ENCODE measurements at places on chromosomes 1 and 21.
A peak's percentile ranks its signal among the peaks of the same experiment; 100 is the strongest.

DNA sequence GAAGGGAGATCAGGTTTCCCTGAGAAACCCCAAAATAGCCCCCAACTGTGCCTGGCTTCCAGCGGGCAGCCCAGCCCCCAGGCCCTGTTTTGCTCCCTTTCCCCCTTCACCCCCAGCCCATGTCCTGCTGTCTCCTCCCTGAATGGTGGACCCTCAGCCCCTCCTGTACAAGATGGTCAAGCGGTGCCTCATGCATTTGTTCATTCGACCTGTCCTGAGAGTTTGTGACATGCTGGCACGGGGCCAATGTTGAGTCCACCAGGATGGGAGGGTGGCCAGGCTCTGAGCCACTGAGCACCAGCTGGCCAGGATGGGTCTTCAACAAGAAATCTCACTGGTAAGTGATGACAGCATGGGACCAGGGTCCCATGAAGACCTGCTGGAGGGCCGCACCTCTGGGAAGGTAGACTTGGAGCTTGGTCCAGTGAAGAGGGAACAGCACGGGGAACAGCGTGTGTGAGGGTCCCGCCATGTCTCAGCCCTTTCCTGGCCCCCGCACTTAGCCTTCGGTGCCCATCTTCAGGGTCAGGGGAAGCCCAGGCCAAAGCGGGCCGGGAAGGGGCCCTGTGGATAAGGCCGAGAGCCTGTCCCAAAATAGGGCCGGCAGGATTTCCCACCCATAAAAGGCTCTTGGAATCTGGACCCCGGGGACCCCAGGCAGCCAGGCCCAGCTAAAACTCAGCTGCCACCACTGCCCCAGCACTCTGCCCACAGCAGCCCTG, at the start of gene CALML6:
CALML6 (plus strand) TSS at position 290 of the 722 bp plus-strand sequence; CDS start at position 311, 21 bp downstream.
- DNase-seq: no peak

- peak; percentile 4 for DNase-seq
Observed at GRCh38 chr1:155858800-155859233, 550 bp upstream of the SYT11 start.

- no peak for DNase-seq
Observed at GRCh38 chr1:153293851-153294250, 18.9 kb downstream of the PGLYRP3 start.

DNA sequence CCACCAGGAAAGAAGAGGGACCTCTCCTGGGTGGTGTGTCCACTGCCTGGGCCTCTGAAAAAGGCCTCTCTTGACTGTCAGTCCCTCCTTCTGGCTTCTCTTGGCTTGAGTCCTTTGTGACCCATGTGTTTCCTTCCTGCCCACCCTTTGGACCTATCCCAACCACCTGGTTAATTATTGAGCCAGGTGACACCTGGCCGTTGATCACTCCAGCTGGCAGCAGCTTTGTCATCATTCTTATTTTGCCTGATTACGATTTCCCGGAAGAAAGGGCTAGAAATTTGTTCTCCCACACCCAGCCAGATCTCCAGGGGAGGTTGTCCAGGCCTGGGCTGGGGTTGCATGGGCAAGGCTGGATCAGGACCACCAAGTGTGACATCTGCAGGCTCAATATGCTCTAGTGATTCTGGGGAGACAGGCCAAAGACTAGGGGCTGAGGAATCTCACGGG, 24.8 kb downstream of the CSF1 start:
- DNase-seq: no peak

GRCh38 chr1:227654858-227655752, 80.0 kb downstream of the JMJD4 start:
- no peak for DNase-seq

- peak; percentile 10 for DNase-seq
Observed at GRCh38 chr21:33587792-33588484, 546 bp downstream of the DONSON start.
